ENCODE measurements at places on chromosomes 5 and 9.

GRCh38 chr5:158126442-158127405 lies 267.8 kb upstream of the CLINT1 start:
- no peak for DNase-seq

DNA sequence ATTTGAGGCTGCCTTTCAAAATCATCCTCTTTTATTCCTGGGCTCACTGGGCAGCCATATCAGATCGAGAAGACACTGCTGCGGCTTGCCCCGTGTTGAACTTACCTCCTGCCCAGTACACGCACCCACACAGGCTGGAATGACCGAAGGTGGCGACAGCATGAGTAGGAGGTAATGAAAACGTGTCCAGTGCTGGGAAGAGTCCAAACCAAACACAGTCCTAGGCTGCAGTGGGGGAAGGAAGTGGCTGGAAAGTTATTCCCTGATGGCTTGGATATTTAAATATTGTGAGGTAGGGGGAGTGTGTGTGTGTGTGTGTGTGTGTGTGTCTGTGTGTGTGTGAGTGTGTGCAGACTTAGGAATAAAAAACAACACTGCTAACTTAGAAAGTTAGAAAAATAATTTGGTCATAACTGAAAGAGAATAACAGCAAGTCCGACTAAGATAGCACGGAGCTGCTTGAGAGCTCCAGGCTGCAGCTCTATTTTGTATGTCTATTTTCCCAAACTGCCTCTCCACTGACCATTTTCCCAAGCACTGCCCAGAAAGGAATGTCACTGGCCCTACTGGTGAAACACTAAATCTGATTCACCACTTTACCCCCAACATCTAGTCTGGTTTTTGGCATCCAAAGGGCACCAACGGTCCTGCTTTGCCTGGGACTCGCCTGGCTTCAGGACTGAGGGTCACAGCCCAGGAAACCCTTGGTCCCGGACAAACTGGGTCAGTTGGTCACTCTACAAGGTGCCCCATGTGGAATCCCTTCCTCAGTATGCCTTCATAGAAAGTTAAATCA lies 41.2 kb downstream of the ANKH start:
- DNase-seq, result no peak

DNA sequence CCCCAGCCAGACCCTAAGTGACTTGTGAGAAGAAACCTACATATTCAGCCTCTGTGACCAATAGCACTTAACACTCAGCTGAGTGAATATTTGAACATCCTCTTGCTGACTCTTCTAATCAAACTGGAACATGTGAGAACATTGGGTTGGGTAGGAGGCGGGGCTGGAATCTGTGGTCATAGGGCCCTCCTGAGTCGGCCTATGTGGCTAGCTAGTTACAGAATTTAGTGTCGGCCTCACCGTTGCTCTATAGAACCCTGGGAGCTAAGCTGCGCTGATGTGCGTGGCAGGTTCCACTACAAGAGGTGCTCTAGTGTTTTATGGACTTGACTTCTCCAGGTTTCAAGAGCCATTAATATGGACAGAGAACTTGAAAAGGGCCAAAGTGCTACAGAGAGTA lies 138.8 kb downstream of the DROSHA start:
- DNase-seq, result no peak

- DNase-seq, result no peak
Measured at GRCh38 chr9:34963552-34963951, 5.5 kb downstream of the PHF24 start.

- no peak for DNase-seq
Measured at GRCh38 chr5:97085459-97086181, 56.8 kb downstream of the LIX1 start.

DNA sequence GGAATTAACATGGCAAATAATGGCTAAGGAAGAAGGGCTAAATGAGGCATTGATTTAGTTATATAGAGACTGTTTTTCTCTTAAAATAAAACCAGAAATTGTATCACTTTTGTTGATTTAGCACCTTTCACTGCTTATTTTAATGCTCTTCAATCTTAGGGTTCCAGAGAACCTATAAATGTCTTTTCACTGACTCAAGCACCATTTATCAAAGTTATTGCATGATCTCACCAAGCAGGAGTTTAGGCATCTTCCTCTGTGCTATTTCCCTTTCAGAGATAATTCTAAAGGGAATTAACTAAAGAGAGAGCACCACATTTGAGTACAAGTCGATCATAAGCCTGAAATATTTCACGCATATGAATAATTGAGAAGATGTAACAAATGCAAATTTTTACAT lies 357.1 kb downstream of the CDH18 start:
- DNase-seq, result no peak

DNA sequence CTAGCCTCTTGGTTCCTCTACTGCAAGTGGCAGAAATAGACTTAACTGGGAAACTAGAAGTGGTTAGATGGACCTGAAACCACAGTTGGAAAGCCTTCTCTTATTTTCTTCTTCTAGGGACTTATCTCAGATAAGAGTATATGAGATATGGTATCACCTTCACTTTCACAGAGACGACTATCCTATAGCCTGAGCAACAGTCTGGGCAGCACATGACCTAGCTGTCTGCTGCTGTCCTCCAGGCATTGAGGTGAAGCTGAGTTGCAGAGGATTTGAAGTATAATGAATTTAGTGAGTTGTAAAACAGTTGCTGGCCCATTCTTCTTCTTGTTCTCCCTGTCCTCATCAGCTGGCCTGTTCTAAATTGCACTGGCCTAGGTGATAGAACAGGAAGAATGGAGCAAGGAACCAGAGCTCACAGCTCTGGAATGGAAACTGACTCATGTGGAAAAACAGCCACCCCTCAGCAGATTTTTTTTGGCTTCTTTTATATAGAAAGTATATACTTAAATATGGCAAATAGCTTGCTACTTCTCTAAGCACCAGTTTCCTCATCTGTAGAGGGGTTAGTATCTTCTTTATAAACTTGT lies 27.8 kb downstream of the RECK start:
- no peak for DNase-seq

DNA sequence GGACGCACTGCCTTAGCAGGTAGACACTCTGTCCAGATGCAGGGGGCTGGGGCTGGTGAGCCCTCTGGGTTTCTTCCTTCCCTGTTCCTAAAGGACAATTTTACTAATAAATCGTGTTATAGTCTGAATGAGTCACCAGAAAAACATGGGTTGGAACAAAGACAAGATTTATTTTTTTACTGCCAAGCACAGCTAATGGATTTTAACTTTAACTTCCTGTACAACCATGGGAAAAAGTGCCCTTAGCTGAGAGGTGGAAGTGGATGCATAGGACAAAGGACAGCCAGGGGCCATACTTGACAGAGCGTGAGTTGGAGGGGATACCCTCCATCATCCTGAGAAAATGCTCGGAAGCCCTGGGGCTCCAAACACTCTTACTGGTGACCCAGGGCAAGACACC lies 300.7 kb downstream of the MSX2 start:
- DNase-seq, result no peak

DNA sequence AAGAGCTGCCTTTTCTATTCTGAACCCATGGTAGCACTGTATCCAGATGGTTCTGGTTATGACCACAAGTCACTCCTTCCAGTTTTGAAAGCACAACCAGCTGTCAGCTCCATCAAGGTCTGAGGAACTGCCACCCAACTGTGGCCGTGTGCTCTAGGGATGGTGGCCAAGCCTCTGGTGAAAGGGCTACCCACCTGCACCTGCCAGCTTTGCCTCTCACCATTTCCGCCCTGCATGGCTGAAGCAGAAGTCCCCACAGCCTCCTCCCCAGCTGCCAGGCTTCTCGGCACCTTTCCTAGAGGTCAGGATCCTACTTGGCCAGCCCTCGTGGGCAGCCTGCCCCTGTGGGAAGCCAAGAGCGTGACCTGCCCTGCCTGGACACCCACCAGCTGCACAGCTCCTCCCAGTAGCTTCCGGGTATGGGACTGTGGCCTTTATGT lies 16.8 kb downstream of the SEMA5A start:
- DNase-seq, result no peak

- no peak for DNase-seq
Measured at GRCh38 chr9:135526730-135527571, 5.7 kb downstream of the LCN1 start.

DNA sequence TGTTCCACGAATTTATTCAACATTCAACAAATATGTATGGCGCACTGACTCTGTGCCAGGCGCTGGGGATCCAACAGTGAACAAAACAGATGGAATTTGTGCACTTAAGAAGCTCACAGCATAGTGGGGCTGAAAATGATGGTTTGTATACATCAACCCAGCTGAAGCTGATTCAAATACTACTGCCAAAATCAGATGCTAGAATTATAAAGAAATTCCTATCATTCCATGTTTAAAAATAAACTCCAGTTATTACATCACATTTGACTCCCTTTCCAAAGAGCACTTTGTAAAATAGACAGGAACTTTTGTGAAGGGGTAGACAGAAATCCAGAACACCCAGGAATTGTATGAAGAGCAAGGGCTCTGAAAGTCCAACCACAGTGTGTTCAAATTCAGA lies 54.1 kb downstream of the ZNF608 start:
- no peak for DNase-seq

DNA sequence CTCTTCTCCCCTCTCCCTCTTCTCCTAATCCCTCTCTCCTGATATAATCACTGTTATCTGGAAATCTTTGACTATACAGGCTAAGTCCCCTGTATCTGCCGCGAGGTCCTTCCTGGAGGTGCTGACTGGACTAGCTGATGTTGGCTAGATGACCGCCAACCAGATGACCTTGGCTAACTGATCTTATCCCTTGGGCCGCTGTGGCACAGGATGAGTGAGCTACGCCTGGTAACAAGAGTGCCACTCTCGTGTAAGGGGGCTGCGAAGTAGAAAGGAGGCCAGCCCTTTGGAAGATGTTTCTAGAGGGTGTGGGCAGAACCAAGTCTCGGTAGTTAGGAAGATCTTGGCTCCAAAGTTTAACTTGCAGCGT lies 345 bp upstream of the PRRC1 start:
- DNase-seq, result no peak

DNA sequence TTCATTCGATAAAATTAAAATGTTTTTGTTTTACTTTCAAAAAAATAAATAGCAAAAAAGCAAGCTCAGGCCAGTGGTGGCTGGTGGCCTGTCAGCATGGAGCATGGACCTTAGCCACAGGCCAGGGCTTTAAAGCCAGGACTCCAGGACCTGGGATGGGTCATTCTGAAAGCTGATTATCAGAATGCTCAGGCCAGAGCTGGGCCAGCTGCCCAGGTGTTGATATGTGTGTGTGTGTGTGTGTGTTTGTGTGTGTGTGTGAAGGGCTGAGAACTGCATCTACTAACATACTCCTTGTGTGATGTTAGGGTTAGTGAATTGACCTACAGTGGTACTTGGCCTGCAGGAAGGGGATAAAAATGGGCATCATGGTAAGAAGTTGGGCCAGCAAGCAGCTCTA lies 21.5 kb downstream of the PALM2AKAP2 start:
- no peak for DNase-seq

DNA sequence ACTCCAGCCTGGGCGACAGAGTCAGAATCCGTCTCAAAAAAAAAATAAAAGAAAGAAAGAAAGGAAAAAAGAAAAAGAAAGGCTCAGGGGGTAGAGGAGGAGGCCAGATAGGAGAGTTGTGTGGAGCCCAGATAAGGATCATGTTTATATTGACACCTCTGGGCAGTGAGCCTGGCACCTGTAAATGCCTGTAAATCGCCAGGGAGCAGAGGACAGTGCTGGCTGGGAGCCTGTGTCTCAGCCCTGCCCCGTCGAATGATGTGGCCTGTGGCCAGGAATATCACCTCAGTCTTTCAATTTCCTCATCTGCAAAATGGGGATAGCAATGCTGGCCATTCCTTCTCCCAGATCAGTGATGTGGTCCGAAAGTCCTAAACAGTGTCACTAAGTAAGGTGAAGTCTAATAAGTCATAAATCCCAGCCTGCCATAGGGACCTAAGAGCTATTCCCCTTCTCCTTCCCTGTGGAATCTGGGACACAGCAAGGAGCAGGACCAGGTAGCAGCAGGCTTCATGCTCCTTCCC lies 10.3 kb upstream of the ABO start:
- DNase-seq, result no peak

- DNase-seq, result no peak
Measured at GRCh38 chr9:109745335-109746283, 34.4 kb upstream of the PALM2AKAP2 start.

- DNase-seq, result no peak
Measured at GRCh38 chr5:124741711-124742496, 4.5 kb downstream of the ZNF608 start.

GRCh38 chr5:170426786-170427185 lies 37.6 kb upstream of the KCNMB1 start:
- DNase-seq, result no peak

GRCh38 chr9:120431268-120431667 lies 148.7 kb downstream of the CDK5RAP2 start:
- no peak for DNase-seq

DNA sequence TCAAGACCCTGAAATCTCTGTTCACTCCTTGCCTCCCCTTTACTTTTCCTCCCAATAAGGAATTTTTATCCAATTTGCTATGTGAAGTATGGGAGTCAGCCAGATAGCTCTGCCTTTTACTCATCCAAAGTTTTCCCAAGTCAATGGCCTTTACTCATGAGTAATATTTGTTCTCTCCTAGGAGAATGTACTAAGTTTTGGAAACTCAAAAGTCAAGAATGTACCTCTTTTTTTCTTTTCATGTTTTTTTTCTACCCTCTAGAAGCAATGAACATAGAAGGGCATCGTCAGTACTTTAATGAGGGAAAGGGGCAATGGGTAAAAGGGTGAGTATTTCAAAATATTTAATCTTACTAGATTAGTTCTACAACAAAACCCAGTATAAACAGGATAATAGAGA lies 140.2 kb upstream of the SGCD start:
- no peak for DNase-seq
